ENCODE measurements at places on chromosomes 6 and 20.

DNA sequence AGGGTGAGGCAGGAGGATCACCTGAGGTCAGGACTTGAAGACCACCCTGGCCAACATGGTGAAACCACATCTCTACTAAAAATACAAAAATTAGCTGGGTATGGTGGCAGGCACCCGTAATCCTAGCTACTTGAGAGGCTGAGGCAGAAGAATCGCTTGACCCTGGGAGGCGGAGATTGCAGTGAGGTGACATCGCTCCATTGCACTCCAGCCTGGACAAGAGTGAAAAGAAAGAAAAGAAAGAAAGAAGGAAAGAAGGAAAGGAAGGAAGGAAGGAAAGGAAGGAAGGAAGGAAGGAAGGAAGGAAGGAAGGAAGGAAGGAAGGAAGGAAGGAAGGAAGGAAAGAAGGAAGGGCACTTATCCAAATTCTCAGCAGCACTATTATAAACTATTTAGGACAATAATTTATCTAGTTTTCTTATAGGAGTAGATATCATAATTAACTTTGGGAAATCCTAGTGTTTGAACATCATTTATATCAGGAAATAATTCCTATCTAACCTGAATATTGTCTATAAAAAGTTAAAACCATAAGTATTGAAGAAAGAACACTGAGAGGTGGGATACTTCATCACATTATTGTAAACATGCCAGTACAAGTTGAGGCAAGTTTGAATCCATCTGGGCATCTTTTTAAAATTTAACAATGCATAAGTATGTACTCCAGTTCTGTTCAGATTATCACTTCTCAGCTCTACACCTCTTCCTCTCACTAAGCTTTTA is 305.5 kb downstream of the SLC35F1 start:
- DNase-seq, result no peak

DNA sequence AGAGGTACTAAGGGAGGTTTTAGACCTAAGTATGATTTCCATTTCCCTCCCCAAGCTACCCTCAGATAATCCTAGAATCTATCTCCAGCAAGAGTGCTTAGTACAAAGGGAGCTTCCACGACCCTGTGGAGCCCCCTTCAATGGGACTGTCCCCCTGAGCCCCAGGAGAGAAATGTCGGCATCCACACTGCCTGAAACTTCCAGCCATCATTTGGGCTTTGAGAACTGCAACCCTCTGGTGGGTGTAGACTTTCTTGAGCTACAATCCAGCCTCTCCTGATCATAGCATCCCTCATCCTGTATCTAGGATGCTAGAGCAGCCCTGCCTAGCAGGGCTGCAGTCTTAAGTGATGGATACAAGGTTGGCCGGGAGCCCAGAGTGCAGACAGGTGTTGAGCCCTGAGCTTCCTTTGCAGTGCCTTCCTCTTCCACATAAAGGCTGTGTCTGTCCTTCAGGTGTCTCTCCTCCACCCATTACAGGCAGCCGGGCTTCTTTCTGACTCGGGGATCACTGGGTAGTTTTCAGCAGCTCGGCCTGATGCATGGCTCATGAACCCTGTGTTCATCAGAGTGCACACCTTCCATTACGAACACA is 424.5 kb downstream of the PREX1 start:
- DNase-seq, result no peak

DNA sequence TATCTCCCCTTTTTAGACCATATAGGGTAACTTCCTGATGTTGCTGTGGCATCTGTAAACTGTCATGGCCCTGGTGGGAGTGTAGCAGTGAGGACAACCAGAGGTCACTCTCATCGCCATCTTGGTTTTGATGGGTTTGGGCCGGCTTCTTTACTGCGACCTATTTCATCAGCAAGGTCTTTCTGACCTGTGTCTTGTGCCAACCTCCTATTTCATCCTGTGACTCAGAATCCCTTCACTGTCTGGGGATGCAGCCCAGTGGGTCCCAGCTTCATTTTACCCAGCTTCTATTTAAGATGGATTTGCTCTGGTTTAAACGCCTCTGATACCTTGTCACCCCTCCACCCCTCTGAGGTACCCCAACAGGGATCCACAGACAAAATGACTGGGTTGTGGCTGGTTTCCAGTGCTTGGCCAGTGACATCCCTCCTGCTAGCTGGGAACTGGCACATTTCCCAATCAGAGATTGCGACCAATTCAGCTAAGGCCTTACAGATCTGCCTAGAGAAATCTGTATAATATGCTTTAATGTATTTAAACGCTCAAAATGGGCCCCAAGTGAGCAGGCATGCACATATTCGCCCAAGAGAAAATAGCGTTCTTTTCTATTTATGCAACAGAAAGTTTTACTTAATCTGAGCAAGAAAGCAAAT is 315.6 kb upstream of the QKI start:
- no peak for DNase-seq

DNA sequence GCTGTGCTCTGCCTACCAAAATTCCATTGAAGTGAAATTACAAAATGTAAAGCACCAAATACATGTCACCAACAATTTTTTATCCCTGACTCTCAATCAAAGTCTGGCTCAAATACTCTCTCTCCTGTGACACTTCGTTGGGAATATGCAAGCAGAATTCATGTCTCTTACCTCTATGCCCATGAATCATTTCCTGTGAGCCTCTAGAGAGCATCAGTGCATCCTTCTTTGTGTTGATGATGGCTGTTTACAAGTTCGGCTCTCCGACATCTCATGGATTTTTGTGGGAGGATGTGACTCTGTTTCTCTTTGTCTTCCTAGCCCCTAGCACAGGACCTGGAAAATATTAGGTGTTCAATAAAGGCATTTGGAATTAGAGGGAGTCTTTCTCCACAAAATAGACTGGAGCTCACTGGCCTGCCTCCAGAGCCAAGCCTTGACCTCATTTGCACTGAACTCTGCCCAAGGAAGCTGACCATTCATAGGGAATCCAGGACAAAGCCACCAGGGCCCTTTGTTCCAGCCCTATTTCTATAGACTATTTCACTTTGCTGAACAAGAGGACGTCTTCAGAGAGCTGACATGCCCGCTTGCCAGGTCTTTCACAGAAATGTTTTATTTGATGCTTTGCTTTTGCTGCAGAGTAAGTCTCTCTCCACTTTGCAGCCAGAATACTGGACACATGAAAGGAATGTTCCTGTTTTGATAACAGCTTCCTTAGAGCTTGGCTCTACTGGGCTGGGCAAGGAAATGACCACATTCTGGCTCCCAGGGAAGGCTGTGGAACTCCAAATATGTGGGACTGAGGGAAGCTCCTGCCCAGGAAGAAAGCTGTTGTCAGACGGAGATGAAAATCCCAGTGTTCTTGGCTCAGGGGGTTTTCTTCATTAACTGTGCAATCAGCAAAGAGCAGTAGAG is 194.5 kb upstream of the CDYL start:
- no peak for DNase-seq

DNA sequence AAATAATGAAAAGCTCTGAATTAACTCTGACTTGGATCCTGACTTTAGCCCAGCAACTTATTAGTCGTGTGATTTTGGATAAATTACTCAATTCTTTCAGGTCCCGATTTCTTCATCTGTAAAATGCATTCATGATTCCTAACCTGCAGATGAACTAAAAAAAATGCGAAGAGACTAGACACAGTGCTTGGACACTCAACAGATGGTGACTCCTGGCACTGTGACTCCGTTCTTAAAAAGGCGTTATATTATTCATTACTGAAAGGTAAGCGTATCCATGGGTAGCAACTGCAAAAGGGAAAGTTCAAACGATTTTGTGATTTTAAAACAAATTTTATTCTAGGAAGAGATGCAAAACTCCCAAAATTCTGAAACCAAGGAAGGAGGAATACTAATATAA is 226.3 kb downstream of the KIF16B start:
- no peak for DNase-seq

DNA sequence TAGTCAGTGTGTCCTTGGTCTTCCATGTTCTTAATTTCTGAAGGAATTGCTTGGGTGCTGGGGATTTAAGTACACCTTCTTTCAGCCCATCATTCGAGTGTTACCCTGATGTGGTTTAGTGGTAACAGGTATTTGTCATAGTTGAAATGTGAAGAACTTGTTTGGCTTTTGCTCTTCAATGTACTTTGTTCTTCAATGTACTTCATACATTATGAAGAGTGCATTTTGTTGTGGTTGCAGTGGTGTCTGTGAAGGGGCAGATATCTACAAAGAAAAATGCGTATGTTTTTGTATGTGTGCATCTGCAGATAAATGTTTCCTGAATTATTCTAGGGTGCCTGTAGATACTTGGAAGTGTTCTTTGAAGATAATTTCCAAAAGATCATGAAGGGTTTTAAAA is 111.2 kb upstream of the SUPT3H start:
- DNase-seq, result no peak

GRCh38 chr6:9208966-9209365 is 773.6 kb upstream of the SLC35B3 start:
- no peak for DNase-seq

DNA sequence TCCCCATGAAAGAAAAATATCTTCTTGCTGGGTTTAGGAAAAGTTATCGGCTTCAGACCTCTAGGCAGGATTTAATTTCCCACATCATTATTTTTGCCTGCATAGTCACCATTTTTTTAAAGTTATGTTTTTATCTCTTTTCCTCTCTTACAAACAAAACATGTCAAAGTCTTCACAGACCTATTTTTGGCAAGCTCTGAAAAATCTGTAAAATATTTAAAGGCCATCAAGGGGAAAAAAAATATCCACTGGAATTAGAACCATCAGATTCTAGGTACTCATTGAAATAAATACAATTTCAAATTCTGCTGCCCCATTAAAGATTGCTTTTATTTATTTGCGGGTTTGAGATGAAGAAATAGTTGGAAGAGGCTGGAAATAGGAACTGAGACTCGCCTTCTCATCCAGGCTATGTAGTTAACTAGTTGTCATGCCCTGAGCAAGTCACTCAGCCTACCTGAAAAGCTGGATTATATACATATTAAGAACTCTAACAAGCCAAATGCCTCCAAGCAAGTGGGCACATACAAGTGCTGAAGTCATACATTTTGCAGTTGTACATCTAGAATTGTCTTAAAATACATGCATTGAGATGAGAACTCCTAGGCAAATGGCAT is 101.7 kb upstream of the SASH1 start:
- DNase-seq, result no peak
